Mesenchymal stem cell (in vitro differentiated cells and primary cell): ENCODE measurements at places on chromosomes 5 and 9.
A peak's percentile ranks its signal among the peaks of the same experiment; 100 is the strongest.

GRCh38 chr5:89228355-89228754 is 345.4 kb upstream of the MEF2C start:
- DNase-seq, result no peak

DNA sequence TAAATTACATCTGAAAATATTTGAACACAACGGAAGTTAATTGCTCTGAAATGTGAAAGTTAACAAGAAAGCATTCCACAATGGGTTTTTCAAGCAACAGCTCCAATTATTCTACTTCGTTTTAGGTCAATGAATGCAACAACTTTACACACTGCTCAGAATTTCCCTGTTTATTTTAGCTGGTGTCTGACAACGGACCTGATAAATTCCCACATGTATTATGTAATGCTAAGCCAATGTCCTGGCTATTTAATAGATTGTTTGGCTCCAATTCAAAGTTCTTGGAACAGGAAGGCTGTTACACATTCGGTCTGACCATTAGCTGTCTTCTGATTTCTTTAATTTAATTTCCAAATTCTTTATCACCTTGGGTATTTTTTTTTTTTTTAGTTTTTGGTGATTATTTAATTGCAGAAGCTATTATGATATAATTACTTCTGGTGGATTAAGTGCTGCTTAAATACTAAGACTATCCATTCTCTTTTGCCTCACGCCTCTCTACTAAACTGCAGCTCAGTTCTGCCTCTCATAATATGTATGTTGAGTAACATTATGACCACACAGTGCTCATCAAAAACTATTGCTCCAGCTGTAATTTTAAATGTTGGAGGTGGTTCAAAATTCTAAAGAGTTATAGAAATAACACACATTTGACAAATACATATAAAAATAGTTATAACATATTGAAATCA is 57.9 kb downstream of the MEF2C start:
- DNase-seq, result peak; percentile 65

GRCh38 chr5:90939211-90939610 is 380.6 kb downstream of the ADGRV1 start:
- no peak for DNase-seq

DNA sequence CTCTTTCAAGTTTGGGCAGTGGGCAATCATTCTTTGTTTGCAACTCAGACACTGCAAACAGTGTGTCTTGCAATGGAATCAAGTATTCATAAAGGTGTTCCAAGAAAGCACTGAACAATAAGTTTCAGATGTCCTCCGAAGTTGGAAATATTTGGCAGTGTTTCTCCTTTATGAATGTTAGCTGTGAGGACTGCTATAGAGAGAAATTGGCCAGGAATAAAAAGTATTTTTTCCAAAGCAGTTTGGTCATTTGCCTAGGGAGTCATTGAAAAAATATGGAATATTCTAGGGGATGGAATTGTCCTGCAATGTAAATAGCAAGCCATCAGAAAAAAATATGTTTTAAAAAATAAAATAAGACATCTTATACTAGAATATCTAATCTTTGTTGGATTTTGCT is 688.6 kb upstream of the SEMA6A start:
- no peak for DNase-seq

DNA sequence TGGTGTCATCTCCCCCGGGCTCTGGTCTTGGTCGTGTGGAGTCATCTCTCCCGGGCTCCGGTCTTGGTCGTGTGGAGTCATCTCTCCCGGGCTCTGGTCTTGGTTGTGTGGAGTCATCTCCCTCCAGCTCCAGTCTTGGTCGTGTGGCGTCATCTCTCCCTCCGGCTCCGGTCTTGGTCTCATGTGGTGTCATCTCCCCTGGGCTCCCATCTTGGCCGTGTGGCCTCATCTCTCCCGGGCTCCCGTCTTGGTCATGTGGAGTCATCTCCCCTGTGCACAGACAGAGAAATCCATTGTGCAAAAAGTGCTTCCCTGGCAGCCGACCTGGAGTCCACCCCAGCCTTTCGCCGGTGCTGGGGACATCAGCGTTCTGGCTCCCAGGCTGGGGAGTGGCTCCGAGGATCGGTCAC is 91.1 kb upstream of the CACNA1B start:
- DNase-seq, result no peak

DNA sequence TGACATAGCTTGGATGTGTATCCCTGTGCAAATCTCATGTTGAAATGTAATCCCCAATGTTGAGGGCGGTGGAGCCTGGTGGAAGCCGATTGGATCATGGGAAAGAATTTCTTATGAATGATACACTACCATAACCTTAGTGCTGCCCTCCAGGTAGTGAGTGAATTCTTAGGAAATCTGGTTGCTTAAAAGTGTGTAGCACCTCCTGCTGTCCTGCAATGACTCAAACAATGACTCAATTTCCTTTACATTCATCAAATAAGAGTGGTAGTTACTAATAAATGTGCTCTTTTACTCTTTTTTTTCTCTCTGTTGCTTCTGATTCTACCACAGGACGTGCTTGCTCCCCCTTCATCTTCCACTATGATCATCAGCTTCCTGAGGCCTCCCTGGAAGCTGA is 1696.0 kb upstream of the CDH9 start:
- no peak for DNase-seq

GRCh38 chr9:108708448-108708847 is 147.3 kb downstream of the ACTL7B start:
- no peak for DNase-seq

DNA sequence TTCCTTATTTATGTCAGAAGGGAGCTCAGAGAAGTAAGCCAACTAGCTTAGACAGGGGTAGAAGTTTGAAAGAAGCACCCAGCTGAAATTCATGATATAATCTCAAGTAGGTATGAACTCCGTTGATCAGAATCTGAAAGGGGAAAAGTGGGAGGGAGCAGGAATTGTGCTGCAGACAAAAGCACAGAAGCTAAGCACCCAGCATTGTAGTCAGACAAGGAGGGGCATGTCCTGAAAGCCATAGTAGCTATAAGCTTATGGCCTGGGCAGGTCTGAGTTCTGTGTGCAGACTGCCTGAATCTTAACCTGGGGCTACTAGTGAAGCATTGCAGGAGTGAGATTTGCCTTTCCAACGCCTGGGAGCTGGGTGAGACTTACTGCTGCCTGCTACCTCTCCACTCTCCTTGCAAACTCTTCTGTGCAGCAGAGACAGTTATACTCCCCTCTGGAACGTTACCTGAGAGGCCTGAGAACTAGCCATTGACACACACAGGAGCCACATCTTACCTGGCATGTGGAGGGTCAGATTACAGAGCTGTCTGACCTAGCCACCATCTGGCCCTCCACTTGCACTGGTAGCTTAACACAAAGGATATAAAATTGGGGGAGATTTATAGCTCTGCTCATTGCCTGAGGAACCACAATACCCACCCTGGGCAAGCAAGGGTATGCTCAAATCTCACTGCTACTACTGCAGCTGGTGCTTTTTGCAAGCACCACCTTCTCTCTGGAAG is 9.8 kb upstream of the CYLC2 start:
- no peak for DNase-seq

- peak; percentile 73 for DNase-seq
Observed at GRCh38 chr5:72107131-72107900, at the start of gene MAP1B. Gene MAP1B (plus strand): TSS chr5:72107475. CDS start chr5:72107532, 57 bp downstream.
